ENCODE measurements at places on chromosomes 12 and 14.
A peak's percentile ranks its signal among the peaks of the same experiment; 100 is the strongest.

DNA sequence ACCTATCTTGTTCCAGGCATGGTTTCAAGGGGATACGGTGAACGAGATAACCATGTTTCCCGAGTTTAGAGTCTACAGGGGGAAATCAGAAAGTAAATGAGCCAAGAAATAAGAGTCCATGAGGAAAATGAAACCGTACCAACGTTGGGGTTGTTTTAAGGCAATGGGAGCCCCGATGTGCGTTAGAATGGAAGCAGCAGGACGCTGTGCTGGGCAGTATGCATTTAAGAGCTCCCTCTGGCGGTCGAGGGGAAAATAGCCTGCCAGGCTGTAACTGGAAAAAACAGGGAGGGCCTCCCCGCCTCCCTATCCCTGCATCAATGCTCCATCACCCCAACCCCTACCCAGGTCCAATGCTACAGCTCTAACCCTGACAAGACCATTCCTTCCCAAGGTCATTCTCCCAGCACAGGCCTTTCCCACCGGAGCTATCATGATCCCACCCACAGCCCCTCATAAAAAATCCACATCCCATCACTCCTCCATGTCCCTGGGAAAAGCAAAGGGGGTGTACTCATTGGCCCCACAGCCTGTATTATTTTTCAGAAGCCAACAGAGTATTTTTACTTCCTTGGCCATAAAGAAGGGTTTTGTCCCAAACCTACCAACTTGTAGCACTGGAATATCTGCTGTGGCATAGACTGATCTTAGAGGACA is 226.3 kb upstream of the NOS1 start:
- peak; percentile 56 for DNase-seq

- DNase-seq: no peak
These were observed 839 bp downstream of the CLEC9A start for GRCh38 chr12:10031321-10031720.

DNA sequence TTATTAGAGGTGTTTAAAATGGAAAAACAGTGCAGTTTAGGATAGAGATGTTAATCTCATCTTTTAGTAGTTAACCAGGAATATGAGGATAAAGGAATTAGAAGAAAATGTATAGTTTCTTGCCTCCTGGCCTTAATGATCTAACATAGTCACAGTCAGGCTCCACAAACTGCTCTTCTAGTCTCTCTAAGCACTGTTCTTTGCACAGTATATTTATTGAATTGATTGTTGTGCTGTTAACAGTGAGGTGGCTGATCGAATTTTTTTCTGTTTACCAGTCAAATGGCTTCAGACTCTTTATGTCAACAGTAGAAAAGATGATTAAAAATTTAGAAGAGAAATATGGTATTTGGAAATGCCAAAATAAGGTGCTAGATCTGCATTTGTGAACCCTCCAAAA is 37.8 kb downstream of the ATF7IP start:
- no peak for DNase-seq

DNA sequence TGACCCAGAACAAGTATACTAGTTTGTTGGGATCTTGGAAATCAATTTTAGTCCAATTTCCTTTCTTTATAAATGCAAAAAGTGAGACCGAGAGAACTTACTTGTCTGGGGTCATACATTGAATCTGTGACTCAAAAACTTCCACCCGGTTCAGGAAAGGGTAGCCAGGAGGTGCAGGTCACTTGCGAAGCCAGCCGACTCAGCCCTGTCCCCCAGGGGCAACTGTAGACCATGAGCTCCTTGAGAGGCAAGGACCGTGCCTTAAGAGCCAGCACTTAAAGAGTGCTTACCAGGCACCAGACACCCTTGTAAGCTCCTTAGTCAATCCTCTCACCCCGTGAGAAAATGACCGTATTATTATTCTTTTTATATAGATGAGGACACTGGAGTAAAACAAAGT is 505 bp upstream of the BCDIN3D start:
- no peak for DNase-seq

- no peak for DNase-seq
These were observed 255.5 kb downstream of the SNAPC1 start for GRCh38 chr14:62017651-62018230.

GRCh38 chr14:33357225-33358010 is 418.7 kb downstream of the NPAS3 start:
- DNase-seq: no peak

DNA sequence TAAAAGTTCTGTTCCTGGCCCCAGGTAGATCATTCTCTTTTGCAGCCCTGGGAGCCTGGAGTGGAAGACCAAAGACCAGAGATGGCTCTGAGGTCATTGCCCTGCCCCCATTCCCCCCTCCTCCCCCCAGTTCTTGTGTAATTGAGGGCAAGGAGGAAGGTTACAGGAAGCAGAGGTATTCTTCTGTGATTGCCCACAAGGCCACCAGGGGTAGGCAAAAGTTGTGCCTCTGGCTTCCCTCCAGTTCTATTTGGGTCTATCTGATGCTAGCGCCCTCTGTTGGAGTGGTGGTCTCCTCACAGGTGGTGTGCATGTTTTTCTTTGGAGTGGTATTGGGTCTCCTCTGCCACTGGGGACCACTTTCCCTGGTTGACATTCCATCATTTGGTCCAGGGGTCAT is 41.2 kb upstream of the CRY1 start:
- DNase-seq: peak; percentile 54

- no peak for DNase-seq
These were observed 20.1 kb downstream of the MORN3 start for GRCh38 chr12:121649322-121649721.

GRCh38 chr14:86933958-86934595 is 1058.9 kb downstream of the GALC start:
- no peak for DNase-seq

DNA sequence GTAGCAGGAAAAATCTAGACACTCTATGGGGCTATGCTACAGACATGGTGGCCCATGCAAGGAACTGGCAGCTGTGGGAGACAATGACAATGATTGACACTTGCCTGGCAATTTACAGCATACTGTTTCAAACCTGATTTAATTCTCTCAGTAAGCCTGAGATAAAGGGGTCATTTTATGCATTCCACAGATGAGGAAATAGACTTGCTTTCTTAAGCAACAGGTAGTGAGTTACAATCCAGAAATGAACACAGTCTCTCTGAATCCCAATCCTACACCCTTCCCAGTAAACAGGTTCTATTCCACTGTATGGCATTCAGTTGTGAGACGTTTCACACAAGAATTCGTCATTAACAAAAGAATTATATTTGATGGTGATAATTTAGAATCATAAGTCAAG is 15.5 kb upstream of the PCNX1 start:
- DNase-seq: no peak

GRCh38 chr12:88628856-88629509 is 48.7 kb upstream of the KITLG start:
- DNase-seq: no peak
